ENCODE measurements at places on chromosomes 13 and 19.
A peak's percentile ranks its signal among the peaks of the same experiment; 100 is the strongest.

GRCh38 chr19:44447916-44448674, at the start of gene ZNF229:
Gene ZNF229 (minus strand): TSS chr19:44448472. CDS start chr19:44442847, 5,625 bp downstream.
- DNase-seq = peak; percentile 56

GRCh38 chr13:80341756-80342370, 937 bp upstream of the SPRY2 start:
- no peak for DNase-seq

DNA sequence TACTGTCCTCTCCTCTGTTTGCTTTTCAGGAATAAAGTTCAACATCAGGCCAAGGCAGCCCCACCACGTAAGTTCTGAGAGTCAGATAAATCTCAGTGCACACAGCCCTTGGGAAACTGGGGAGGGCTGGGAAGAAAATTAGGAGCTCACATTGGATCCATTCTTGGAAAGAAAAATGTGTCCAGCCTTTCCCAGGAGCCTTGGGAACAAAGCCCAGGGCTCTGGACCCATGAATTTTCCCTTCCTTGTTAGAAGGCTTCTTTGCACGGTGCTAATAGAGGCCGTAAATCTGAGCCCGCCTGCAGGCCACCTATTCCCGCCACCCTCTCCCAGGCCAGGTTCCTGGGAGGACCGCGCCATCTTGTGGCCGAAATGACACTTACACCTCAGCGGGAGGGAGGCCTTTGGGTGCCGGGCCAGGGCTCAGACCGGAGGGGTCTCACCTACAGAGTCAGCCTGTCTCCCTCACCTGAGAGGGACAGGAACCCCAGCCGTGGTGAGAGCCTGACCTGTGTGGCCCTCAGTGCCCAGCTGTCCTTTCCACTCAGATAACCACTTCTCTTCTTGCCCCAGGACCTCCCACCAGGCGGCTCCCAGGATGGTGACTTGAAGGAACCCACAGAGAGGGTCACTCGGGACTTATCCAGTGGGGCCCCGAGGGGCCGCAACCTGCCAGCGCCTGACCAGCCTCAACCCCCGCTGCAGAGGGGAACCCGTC, 25.1 kb upstream of the KCTD15 start:
- peak; percentile 61 for DNase-seq

GRCh38 chr13:80605011-80605410, 264.1 kb upstream of the SPRY2 start:
- DNase-seq = no peak

- DNase-seq = no peak
Measured at GRCh38 chr19:50320596-50320995, 8.6 kb downstream of the KCNC3 start.

DNA sequence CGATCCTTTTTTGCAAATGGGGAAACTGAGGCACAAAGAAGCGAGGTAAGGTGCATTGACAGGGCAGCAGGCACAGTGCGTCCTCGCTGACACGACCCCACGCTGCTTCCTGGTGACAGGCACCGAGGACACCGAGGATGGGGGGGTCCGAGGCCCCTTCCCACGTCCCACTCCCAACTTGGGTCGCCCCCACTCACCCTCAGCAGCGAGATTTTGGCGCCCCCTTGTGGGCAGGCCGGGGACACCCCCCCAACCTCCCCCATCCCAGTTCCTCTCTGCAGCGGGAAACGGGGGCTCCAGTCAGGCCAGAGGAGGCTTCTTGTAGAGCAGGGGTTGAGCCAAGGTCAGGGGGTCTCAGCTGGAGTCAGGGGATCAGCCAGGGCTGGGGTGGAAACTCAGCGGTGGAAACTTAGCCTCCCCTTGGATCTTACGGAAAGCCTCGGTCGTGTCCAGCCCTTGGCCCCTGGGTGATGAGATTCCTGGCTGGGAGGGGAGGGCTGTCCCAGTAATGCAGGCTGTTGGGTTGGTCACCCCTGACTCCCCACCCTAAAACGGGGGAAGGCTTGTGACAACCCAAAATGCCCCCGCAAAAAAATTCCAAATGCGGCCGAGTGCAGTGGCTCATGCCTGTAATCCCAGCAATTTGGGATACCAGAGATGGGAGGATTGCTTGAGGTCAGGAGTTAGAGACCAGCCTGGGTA, 8.2 kb downstream of the SMIM24 start:
- peak; percentile 11 for DNase-seq

GRCh38 chr13:44219577-44220548, 153.8 kb upstream of the SERP2 start:
- no peak for DNase-seq

DNA sequence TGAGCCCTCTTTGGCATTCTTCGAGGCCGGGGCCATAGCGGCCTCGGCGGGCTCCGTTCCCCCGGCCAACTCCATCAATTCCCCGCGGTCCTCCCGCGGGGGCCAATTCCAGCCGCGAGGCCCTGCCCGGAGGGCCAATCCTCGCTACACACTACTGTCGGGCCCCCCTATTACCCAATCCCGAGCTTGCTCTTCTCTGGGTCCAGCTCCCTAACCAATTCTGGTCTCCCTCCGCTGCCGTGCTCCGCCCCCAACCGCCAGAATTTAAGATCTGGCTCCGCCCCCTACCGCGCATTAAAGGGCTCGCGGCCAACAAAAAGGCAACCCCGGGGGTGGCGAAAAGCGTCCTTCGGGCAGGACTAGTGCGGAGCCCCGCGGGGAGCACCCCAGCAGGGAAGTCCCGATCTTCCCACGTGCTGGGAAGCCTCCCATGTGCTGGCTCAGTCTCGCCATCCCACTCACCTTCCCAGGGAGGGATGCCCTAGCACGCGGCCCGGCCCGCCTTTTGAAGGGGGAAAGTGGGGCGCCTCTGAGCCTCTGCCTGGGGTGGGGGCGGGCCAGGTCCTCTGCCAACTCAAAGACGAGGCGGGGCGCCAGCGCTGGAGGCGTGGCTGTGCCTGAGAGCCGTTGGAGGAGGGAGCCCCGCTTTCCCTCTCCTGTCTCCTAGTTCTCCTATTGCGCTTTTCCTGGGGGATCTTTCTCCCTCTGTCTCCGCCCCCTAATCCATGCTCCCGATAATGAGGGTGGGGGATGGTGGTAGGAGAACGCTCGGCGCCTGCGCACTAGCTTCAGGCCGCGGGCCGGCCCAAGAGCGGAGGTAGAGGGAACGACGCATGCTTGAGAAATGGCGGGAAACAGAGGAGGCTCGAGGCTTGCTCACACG, 3.5 kb downstream of the LIPE start:
- DNase-seq = peak; percentile 87

- no peak for DNase-seq
Measured at GRCh38 chr13:68176475-68176874, 946.3 kb upstream of the PCDH9 start.

DNA sequence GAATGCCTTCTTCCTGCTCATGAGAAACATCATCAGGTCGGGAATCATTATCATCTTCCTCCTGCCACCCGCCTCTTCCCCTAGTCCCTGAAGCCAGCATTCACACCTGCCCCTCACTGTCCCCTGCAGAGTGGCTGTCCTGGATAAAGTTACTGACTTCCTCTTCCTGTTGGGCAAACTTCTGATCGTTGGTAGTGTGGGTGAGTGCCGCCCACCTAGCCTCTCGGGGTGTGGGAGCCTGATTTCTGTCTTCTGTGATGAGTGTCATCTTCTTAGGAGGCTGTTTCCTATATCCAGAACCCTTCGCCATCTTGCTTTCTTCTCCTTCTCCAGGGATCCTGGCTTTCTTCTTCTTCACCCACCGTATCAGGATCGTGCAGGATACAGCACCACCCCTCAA, 12.5 kb downstream of the SLC44A2 start:
- no peak for DNase-seq

GRCh38 chr13:110454956-110455355, 106.6 kb downstream of the RAB20 start:
- DNase-seq = no peak

DNA sequence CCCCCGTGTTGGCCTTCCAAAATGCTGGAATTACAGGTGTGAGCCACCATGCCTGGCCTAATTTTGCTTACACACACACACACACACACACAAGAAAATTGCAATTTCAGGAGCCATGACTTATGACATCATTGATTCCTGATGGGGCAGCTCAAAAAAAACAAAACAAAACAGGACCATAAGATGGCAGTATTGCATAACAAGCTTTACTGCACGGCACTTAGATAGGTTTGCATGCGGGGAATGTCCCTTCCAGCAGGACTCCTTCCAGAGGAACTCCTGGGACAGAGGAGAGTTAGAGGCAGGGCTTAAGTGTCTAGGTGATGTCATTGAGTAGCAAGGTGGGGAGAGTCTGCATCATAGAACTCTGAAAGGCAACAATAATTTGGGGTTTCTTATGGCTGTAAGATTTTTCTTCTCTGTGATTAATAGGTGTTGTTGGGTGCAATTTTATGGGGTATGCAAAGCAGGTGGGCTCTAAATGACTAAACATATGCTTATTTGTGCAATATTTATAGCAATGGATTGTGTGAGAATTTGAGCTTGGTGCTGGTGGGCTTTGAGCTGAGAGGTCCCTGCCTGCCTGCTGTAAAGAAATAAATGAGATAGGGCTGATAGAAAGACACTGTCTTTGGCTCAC, 9.0 kb upstream of the ACSBG2 start:
- no peak for DNase-seq

DNA sequence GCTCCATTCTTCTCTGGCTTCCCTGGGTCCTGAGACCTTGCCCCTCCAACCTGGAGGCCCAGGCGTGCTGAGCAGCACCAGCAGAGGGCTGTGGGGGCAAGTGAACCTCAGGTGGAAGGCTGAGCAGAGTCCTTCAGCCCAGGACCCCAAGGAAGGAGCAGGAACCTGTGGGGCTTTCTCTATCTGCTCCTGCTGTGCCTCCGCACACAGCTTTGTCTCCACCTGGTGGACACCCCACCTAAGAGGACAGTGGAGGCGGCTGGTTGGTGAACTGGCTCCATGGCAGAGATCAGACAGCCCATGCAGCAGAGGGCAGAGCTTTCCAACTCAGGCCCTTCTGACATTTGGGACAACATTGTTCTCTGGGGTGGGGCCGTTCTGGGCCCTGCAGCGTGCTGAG, 19.7 kb downstream of the ZFR2 start:
- peak; percentile 34 for DNase-seq

DNA sequence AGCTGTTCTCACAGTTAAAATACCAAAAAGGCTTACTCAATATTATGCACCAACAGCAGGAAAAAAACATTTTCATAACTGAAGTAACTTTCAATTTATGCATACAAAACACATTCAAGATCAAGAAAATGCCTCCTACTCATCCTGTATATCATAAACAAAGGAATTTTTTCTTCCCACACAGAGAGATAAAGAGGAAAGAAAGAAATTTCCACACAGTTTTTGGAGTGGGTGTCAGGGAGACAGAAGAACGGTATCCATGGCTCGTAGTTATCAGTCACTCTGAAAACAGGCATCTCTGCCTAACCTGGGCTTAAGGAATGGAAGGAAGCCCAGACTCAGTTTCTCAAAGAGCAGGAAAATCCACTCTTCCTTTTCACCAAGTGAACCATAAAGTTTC, 92.4 kb upstream of the SIAH3 start:
- no peak for DNase-seq

DNA sequence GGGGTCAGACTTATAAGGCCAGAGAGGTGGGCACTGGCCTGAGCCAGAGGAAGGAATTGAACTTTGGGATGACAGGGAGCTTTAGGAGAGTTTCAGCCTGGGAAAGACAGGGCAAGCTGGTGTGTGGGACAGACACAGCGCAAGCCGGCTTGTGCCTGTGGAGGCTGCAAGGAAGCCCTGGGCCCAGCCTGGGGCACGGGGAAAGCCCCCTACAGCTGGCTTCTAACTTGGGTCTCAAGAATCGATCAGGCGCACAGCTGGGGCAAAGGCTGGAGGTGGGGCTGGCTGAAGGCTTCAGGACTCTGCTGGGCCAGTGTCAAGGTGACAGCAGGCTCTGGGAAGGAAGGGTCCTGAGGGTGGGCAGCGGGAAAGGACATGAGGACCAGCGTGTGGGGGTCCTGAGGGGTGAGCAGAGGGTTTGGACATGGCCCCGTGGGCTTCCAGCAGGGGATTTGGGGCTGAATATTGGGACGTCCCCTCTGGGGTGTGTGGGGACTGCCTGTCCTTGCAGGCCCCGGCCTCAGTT, 3.0 kb downstream of the PTOV1 start:
- DNase-seq = no peak

GRCh38 chr13:113630296-113630695, 27.7 kb downstream of the ATP4B start:
- no peak for DNase-seq

DNA sequence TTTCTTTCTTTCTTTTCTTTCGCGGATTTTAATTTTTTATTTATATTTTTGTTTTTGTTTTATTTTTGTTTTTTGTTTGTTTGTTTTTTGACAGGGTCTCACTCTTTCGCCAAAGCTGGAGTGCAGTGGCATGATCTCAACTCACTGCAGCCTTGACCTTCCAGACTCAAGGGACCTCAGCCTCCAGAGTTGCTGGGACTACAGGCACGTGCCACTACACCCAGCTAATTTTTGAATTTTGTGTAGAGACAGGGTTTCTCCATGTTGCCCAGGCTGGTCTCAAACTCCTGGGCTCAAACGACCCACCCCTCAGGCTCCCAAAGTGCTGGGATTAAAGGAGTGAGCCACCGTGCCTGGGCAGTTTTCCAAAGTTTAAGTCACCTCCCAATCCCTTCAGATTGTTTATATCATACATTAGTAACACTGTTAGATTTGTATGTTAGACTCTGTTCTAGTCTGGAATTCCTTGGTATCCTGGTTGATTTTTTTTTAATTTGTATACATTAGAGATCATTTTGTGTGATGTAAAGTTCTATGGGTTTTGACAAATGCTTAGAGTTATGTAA, 597.3 kb downstream of the DCT start:
- DNase-seq = no peak

GRCh38 chr19:32469795-32470194, 64.2 kb downstream of the DPY19L3 start:
- no peak for DNase-seq

DNA sequence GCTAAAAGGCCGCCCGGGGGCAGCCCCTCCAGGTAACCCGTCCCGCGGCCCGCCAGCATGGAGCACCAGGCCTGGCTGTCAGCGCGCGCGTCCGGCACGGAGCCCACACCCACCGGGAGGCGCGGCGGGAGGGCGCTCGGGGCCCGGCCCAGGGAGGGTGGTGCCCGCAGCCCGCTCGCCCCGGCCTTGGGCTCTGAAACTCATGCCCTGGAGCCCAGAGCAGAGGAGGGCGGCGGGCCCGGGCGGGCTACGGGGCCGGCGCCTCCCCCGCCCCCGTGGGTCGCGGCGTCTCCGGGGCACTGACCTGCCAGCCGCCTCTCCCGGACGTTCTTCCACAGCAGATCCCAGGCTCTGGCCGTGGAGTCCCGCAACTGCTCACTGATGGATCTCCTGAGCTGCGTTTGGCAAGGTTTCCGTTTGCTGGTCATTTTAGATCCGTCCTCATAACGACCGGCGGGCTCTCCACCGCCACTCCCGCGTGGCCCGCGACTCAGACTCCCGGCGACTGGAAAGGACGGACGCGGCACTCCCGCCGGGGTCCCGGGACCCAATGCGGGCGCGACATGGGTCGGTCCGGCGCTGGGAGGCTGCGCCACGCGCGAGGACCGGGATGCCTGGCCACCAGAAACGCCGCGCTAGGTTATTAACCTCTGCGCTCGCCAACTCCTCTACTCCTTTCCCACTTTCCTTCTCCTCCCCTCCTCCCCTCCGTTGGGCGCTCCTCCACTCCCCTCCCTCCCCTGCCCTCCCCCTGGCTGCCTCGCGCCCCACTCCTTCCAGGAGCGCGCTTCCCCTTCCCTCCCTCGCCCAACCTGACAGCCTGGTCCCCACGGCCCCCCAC, 64.7 kb upstream of the STARD13 start:
- no peak for DNase-seq

GRCh38 chr19:19461671-19462622, 53.4 kb downstream of the TSSK6 start:
- no peak for DNase-seq

GRCh38 chr19:18848878-18849661, 17.3 kb downstream of the UPF1 start:
- no peak for DNase-seq
